ENCODE measurements at places on chromosomes 5 and 9.

GRCh38 chr5:96636594-96636993, 25.6 kb upstream of the CAST start:
- no peak for DNase-seq

DNA sequence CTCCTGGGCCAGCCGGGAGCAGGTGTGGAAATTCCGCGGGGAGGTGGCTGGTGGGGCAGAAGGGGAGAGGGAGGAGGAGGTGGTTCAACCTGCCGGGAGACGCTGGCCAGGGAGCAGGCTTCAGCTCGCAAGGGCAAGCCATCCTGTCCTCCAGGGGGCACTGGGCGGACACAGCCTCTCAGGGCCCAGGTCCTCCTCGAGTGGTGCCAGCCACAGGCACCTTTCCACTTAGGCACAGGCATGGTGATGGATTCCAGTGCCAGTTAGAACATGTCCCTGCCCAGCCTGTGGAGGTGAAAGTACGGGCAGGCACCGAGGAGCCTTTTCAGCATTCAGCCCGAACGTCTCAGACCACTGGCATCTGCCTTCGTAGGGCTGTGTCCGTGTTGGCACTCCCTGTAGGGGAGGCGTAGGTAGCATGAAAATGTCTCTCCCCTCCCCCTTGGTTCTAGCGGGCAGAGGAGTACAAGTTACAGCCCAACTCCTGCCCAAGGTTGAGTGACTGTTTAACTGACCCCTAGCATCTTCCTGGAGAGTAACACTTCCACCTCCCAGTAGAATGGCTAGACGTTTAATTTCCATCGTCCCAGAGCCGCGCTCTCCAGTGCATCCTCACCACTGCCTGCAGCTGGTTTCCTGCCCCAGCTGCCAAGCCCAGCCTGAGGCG, 48.9 kb downstream of the DAB2IP start:
- no peak for DNase-seq

DNA sequence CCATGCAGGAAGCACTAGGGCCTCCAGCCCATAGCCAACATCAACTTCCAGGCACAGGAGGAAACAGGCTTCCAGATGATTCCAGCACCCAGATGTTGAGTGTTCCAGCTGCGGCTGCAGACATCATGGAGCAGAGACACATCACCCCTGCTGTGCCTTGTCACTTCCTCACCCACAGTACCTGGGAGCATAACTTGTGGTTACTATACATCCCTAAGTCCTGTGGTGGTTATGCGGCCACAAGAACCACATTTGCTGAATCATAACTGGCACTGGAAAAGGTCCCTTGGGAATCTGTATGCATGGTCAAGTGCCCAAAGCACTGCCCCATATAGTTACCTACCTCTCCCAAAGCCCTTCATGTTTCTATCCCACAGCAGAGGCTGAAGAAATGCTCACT, 56.6 kb downstream of the WHRN start:
- no peak for DNase-seq

GRCh38 chr9:125296843-125297372, 35.3 kb downstream of the GAPVD1 start:
- no peak for DNase-seq

DNA sequence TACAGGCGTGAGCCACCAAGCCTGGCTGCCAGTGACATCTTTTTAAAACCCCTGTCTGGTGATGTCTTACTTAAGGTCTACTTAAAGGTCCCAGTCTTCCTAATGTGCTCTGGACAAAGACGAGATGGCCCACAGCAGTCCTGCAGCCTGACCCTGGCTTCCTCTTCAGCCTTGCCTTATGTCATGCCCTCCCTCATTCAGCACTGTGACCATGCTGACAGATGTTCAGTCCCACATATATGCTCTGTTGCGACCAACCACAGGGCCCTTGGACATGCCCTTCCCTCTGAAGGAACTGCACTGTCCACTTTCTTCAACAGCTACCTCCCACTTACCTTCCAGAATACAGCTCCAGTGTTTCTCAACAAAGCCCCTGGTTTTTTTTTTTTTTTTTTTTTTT, 172.8 kb upstream of the PANK3 start:
- no peak for DNase-seq

- DNase-seq = no peak
Measured at GRCh38 chr5:115116001-115116400, 53.7 kb downstream of the TRIM36 start.

GRCh38 chr5:45411971-45412612, 284.1 kb downstream of the HCN1 start:
- DNase-seq = no peak

- DNase-seq = no peak
Measured at GRCh38 chr9:107174441-107174840, 108.6 kb upstream of the RAD23B start.

GRCh38 chr9:110802416-110803035, 133.9 kb downstream of the MUSK start:
- DNase-seq = no peak

DNA sequence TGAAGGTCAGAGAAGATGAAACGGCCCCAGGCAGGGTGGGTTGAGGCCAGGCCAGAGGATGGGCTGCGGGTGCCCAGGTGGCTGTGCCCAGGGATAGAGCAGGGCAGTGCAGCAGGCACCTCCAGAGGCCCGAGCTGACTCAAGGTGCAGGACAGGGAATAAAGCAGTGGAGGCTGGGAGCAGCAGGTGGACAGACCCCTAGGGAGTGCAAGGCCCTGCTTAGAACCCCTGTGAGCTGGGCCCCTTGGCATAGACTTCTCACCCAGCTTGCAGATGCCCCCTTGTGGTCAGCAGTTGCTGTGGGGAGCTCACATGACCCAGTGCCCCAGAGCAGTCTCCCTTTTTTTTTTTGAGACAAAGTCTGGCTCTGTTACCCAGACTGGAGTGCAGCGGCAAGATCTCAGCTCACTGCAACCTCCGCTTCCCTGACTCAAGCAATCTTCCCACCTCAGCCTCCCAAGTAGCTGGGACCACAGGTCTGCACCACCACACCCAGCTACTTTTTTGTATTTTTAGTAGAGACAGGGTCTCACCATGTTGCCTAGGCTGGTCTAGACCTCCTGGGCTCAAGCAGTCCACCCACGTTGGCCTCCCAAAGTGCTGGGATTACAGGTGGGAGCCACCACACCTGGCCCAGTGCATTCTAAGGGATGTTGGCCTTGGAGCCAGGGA, 118.8 kb downstream of the WNK2 start:
- DNase-seq = no peak

GRCh38 chr9:132596200-132596599, 13.8 kb downstream of the BARHL1 start:
- no peak for DNase-seq

DNA sequence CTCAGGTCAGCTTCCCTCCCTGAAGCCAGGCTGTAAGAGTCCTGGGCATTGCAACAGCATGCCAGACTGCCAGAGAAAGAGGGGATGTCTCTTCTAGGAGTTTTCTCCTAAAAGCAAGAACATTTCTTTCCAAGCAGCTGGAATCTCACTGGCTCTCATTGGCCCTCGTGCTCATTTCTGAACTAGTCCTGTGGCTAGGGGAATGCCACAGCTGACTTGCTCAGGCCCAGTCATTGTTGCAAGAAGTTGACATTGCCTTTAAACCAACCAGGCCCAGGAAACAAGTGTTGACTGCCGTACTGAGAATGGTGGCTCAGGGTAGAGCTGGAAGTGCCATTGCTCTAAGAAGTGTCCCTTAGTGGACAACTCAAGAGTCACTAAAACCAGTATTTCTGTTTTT, 15.0 kb upstream of the CEP120 start:
- DNase-seq = no peak

- no peak for DNase-seq
Measured at GRCh38 chr9:135360617-135361016, 119.0 kb upstream of the PPP1R26 start.

DNA sequence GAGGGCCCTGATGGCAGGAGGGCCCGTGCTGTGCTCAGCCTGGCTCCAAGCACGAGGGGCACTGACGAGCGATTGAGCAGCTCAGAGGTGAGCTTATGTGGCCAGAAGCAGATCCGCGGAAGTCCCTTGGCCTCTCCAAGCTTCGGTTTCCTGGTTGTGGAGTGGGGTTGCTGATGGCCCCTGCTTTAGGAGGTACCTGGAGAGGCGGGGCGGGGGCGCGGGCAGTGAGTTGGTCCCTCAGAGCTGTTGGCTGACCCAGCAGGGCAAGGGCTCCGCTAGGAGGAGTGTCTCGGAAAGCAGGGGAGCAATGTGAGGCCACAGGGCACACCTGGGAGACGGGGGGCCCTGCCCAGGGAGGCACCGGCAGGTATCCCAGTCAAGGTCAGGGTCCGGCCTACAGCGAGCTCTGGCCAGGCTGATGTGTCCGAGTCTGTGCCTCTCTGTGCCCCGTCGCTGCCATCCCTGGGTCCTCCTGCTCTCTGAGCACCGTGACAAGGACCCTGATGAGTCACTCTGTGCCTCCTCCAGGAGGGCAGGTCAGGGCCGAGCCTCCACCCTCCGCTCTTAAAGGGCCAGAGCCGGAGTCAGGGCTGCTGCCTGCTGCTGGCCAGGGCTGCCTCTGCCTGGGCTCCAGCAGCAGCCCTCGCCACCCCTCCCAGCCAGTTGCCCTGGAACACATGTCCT, 14.8 kb downstream of the NCS1 start:
- DNase-seq = no peak

GRCh38 chr5:15069407-15069905, 197.9 kb upstream of the ANKH start:
- no peak for DNase-seq

- DNase-seq = no peak
Measured at GRCh38 chr5:67182301-67182790, 14.3 kb downstream of the CD180 start.

DNA sequence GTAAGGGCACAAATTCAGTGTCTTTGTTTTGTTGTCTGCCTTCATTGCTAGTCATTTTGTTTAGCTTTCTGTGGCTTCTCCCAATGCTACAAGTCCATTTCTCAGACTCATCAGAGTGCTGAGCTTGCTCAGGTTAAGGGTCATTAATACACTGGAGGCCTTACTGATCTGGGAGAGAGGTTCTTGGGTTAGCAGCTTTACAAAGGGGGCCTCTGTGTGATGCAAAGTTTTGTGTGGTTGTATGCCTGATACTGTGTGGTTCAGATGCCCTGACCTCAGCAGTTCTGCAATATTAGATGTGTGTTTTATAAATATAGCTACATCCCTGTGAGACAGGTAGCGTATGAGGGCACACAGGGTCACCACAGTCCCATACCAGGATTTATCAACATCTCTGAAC, 34.8 kb upstream of the SMARCA2 start:
- DNase-seq = no peak

- DNase-seq = no peak
Measured at GRCh38 chr5:124660229-124661093, 86.0 kb downstream of the ZNF608 start.

DNA sequence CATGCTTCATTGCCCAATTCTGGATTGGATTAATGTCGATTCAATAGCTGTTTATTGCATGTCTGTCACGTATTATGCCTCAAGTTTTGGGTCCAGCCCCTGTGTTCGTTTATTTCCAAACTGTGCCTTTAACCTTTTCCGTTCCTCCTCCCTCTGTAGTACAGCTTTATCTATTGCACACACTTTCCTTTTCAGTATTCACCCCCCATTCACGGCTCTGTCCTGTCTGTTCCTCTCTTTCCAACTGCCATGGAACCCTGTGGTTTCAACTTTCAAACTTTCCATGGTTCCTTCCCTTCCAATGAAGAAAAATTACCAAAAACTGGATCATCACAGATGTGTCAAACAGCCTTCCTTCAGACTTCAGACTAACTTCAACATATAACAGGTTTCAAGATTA, 17.1 kb downstream of the SMARCA2 start:
- DNase-seq = no peak

DNA sequence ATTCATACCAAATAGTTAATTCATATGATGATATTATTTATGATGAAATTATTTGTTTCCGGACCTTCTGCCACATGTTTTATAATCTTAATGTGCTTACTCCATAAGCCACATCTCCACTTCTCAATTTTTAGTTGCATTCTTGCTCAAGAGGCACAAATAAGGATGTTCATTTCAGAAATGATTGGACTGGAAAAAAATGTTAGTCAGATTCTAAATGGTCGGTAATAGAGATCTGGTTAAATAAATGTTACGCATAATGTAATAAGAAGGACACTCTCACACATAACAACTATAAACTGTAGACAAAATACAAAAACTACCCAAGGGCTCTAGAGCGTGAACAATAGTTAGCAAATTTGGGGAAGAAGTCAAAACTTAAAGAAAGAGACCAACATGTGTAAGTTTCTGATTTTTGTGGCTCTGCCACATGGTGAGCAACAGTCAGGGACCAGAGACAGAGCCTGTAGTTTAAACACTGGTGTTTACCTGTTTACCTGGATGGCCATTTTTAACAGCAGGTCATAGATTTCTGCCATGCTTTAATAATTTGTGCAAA, 554.3 kb upstream of the CLINT1 start:
- no peak for DNase-seq

- DNase-seq = no peak
Measured at GRCh38 chr9:120403543-120403856, 176.5 kb downstream of the CDK5RAP2 start.

GRCh38 chr5:73028991-73029595, 73.3 kb downstream of the FCHO2 start:
- no peak for DNase-seq

DNA sequence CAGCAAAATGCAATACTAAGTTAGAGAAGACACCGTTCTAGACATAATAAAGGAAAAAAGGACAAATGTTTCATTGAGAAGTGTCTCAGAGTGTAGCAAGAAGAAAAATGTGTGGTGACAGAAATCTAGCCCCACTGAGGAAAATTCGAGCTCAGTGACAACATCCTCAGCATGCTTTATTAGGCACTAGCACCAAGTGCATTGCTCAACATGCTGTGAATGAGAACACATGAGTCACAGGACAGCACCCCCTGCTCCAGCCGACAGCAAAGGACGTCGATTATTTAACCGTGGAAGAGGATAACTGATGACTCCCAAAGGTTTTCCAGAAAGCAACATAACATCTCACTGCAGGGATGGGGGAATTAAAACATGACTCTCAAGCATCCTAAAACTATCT, 182.7 kb downstream of the GNAQ start:
- DNase-seq = no peak

- no peak for DNase-seq
Measured at GRCh38 chr9:130955947-130956621, 17.0 kb upstream of the FIBCD1 start.

DNA sequence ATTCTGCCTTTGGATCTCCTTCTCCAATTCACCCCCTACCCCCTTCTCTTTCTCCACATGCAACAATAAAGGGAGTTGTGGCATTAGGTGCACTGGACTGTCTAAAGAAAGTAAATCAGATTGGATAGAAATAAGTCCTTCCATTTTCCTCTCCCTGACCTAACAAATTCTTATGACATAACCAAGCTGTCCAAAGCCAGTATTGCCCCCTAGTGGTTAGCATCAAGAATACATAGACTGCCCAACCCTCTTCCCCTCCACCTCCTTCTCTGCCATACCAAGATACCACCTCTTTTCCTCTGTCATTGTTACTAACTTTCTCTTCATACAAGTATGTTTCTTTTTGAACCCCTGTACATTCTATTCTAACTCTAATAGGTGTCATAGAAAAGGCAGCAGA, 45.7 kb downstream of the PPARGC1B start:
- no peak for DNase-seq

Data from activated CD8-positive, alpha-beta memory T cell treated with anti-CD3 and anti-CD28 coated beads for 48 hours (primary cell).